ENCODE measurements at places on chromosomes 4 and X.

DNA sequence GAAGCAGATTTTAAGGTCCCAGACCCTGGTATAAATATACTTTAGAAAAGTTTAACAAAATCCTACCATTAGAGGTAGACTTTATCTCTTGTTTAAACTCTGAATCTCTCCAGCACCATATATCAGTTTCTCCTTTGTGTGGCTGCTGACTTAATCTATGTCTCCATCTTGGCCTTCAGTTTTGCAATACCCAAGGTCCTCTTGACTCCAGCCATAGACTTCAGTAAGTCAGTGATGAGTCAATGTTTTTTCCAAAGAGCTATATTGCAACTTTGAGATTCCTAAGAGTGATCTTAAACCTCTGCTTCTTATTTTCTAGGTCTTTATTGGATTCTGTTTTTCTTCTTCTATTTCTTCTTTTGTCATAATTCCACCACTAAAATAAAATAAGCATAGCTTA lies 50.8 kb upstream of the ADGRL3 start:
- no peak for ATAC-seq

DNA sequence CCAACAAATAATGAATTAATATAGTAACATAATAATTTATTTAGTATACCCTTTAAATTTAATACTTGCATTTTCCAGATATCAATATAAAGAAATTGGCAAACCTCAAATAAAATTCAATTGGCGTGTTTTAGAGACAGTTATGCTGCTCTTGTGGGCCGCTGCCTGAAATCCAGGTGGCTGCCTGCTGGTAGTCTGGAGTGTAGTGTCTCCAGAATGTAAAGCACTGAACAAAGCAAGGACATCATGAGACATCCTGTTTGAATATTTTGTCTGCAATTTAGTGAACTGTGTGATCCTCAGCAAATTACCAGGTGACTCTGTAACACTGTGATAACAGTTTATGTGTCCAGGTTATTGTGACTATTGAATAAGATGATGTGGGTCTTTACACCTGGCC lies 29.9 kb downstream of the ZFP42 start:
- ATAC-seq: no peak

GRCh38 chr4:98557194-98557892 lies 101.1 kb downstream of the TSPAN5 start:
- ATAC-seq: no peak

GRCh38 chr4:1367230-1367935 lies 20.4 kb downstream of the UVSSA start:
- ATAC-seq: no peak

DNA sequence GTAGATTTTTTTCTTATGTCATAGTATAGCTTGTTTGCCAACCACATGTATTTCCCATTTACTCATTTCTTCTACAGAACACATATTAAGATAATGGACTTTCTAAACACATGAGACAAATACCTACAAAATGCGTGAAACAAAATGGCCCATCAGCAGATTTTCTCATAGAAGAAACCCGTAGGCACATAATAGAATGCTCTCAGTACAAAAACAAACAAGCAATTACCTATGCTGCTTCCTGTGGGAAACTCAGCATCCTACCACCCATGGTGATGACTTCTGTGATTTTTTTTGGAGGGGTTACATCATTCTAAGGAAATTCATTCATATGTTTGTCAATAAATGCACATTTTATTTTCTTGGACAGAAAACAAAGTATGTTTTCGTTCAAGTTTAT lies 343.6 kb downstream of the SPRY1 start:
- ATAC-seq: no peak

DNA sequence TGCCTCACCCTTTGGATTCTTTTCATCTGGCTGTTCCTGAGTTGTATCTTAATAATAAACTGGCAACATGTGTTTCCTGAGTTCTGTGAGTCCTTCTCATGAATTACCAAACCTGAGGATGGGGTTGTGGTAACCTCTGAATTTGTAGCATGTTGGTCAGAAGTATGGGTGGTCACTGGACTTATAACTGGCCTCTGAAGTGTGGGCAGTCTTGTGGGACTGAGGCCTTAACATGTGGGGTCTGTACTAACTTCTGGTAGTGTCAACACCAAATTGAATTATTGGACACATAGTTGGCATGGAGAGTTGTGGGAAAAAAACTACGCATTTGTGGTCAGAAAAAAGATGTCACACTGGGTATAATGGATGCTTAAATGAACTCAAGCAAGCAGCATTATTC lies 45.0 kb upstream of the TNIP3 start:
- no peak for ATAC-seq

GRCh38 chrX:134718105-134718965 lies 60.1 kb upstream of the PLAC1 start:
- ATAC-seq: no peak

DNA sequence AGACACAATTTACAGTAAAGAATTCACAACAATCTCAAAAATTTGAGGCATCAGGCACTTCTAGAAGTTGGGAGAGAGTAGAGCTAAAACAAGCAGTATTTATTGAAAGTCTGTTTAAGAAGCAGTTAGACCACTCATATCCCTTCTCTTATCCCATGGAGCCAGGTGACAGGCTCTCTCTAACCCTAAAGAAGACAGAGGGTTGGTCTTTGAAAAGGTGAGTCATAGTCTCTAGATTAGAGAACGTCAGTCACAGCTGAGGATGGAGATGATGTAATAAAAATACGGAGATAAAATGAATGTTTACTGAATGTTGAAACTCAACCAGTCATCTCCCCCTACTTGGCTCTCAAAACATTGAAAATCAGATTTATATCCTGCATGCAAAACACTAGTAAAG lies 223.8 kb downstream of the CHIC2 start:
- no peak for ATAC-seq

- ATAC-seq: no peak
Measured at GRCh38 chr4:128285085-128285997, 2.3 kb downstream of the PGRMC2 start.

GRCh38 chr4:109424093-109424841 lies 9.3 kb upstream of the SEC24B start:
- peak; percentile 36 for ATAC-seq

DNA sequence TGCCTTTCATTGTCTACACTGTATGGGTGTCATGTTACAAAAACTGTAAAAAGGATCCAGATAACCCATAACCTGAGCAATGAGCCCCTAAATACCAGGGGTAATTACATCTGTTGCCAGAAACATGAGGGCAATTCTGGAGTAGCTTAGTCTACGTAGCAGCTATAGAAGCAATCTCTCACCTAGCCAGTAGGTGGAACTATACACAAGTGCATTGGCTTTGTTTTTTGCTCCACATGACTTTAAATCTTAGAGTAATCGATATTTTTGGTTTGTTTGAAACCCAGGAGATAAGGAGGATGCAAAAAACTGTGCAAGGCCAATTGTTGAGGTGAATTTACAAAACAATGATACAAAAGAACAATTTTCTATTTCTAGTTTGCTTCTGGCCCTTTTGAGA lies 57.5 kb downstream of the GPR82 start:
- ATAC-seq: no peak

- ATAC-seq: no peak
Measured at GRCh38 chr4:177455561-177455970, 13.3 kb upstream of the AGA start.

DNA sequence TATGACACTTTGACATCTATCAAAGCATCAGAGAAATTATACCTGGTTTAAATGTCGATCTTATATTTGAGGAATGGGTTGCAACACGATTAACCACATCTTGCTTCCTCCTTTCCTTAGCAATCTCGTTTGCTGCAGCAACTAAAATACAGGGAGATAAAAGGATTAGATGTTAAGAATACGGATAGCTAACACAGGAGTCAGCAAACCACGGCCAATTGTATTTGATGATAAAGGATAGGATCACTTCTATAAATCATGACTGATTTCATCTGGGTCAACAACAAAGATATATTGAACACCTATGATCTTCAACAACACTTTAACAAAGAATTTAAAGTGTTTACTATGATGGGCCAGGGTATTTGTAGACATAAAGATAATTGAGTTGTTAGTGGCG lies 5.0 kb downstream of the MAP7D3 start:
- no peak for ATAC-seq

DNA sequence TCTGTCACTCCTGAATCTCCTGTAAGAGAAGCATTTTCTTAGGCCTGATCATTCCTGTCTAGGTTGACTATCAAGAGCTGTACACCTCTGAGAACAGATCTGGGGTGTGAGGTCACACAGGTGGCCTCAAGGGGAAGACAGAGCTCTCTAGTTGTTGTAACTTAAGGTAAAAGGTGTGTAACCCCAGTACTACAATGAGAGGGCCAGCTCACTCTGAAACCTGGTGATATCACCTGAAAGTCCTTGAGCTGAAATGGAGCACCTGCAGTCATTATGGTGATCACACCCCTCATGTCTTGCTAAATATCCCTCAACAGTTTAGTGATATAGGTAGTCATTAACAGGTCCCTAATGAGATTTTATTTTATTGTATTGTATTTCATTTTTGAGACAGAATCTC lies 8.8 kb upstream of the FAM9C start:
- peak; percentile 39 for ATAC-seq

GRCh38 chr4:40763228-40763716 lies 13.5 kb downstream of the NSUN7 start:
- peak; percentile 85 for ATAC-seq

DNA sequence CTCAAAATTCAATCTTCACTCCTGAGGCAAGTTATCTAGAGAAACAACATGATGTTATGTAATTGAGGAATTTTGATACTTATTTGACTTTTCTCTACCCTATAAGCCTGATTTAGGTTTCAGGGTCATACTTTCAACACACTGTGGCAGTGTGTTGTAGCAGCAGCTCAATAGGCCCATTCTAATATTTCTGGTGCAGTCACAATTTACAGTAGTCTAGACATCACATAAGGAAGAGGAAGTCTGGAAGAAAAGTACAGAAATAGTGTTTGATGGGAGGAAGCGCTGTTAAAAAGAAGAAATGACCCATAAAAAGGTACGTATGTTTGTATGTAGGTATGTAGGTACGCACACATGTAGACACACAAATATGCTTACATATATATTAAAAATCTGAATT lies 194.3 kb downstream of the ARHGAP24 start:
- peak; percentile 79 for ATAC-seq

GRCh38 chrX:397575-397974 lies 10.9 kb upstream of the PPP2R3B start:
- no peak for ATAC-seq

- no peak for ATAC-seq
Measured at GRCh38 chr4:128820671-128821070, 11.2 kb downstream of the JADE1 start.
